A673 (cell line): ENCODE measurements at places on chromosomes 13 and 19.

GRCh38 chr19:7287722-7288121 is 6.5 kb downstream of the INSR start:
- H3K4me3 ChIP-seq, result no peak overlapping the region
- H3K4me1 ChIP-seq, result no peaks in the 10 kb centered on the region
- no peak for DNase-seq
- H3K27me3 ChIP-seq, result no peaks in the 10 kb centered on the region

- no peak for DNase-seq
- no peaks in the 10 kb centered on the region for H3K27me3 ChIP-seq
- no peak overlapping the region for H3K27ac ChIP-seq
- no peaks in the 10 kb centered on the region for H3K36me3 ChIP-seq
These were observed 38.1 kb upstream of the MED4 start for GRCh38 chr13:48132961-48133360.

DNA sequence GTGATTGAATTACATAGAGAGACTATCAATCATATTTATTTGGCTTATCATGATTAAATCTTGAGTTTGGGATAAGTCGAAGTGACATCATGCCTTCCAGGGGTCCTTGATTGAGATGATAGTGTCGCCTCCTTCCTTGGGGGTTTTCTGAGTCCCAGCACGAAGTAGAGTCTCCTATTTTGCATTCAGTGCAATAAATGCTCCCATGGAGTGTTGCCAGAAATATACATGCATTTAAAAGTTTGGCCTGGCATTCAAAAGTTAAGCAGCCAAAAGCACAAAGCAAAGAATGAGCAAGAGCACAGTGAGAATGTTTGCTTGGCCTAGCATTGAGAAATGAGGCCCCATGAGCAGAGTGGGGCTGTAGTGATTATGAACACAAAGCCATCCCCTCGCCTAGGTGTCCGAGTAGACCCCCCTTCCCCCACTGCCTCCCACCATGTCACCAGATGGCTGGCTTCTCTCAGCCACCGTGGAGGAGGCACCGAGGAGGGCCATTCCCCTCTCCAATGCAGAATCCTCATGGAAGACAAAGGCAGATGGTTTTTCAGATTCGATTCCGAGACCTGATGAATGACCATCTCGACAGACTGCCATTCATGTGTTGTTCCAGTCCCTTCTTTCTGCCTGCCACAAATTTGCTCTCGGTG is 58.8 kb upstream of the UBL3 start:
- DNase-seq, result peak; percentile 48
- no peaks in the 10 kb centered on the region for H3K36me3 ChIP-seq
- no peaks in the 10 kb centered on the region for H3K27me3 ChIP-seq
- peaks cover 5% of the 10 kb centered on the region for H3K4me1 ChIP-seq

GRCh38 chr19:2846180-2846894 is 5.1 kb downstream of the ZNF555 start:
- no peak overlapping the region for H3K4me3 ChIP-seq
- no peak for DNase-seq
- H3K27ac ChIP-seq, result no peak overlapping the region
- H3K27me3 ChIP-seq, result no peaks in the 10 kb centered on the region
- peaks cover 3% of the 10 kb centered on the region for H3K36me3 ChIP-seq
- H3K4me1 ChIP-seq, result no peaks in the 10 kb centered on the region

GRCh38 chr13:106205871-106206270 is 329.6 kb downstream of the EFNB2 start:
- H3K4me3 ChIP-seq, result no peak overlapping the region
- H3K27me3 ChIP-seq, result no peaks in the 10 kb centered on the region
- no peaks in the 10 kb centered on the region for H3K4me1 ChIP-seq

DNA sequence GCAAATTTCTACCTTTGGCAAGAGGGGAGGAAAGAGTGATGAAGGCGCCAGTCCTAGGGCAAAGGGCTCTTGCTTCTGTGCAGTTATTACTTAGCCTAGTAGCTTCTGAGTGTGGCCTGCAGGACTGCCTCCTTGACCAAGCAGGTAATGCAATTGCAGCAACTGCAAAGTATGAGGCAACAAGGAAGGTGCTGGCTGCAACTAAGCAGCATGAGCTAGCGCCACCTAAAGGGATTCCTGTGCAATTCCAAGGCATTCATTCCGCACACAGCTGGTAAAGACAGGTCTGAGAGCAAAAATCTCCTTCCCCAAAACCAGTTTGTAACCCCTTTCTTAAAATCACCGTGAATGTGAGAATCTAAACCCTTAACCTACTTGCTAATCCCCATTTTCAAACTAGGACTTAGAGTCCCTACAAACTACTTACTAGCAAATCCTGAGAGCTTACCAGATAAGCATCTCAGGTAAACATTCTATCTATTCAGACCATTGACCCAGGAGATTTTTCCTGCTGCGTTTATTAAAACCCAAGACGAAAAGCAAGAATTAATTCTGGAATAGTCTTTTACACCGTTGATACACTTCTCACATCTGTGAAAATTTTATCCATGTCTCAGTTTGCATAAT is 62.9 kb downstream of the DCT start:
- DNase-seq, result peak; percentile 71
- no peaks in the 10 kb centered on the region for H3K36me3 ChIP-seq
- no peaks in the 10 kb centered on the region for H3K27me3 ChIP-seq
- peaks cover 8% of the 10 kb centered on the region for H3K4me1 ChIP-seq
- no peak overlapping the region for H3K27ac ChIP-seq
- no peak overlapping the region for H3K4me3 ChIP-seq

GRCh38 chr13:73989244-73989843 is 144.9 kb downstream of the KLF12 start:
- H3K27ac ChIP-seq, result no peak overlapping the region
- H3K4me1 ChIP-seq, result peaks cover 13% of the 10 kb centered on the region
- no peaks in the 10 kb centered on the region for H3K27me3 ChIP-seq
- H3K36me3 ChIP-seq, result no peaks in the 10 kb centered on the region

DNA sequence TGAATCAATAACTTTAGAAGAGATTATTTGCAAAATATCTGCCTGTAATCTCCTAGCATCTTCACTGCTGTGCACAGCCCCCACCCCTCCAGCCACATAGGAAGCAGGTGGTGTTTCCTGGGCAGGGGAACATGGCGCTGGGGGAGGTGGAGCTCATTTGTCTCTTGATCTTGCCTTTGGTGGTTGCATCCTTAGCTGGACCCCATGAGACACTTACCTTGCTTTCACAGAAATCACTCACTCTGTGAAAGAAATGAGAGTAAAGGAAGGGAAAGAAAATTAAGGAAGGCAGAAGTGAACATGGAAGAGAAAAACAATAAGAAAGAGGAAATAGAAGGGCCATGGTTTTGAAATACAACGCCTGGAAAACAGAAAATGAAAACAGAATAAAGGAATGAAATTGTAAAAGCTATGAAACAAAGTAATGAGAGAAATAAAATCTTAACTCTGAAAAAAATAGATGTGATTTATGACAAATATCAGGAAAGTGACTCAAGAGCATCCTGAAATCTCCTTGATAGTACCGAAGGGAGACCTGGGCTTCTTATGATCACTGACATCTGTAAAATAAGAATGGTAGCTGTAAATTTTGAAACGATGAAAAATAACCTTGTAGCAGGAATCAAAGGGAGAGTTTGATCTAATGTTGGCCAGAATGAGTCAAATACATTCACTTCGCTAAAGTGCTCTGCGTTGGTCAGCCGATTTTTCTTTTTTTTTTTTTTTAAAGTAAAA is 17.2 kb upstream of the RNASEH2B start:
- no peaks in the 10 kb centered on the region for H3K36me3 ChIP-seq
- H3K27ac ChIP-seq, result no peak overlapping the region
- H3K4me3 ChIP-seq, result no peak overlapping the region
- DNase-seq, result no peak
- no peaks in the 10 kb centered on the region for H3K4me1 ChIP-seq

DNA sequence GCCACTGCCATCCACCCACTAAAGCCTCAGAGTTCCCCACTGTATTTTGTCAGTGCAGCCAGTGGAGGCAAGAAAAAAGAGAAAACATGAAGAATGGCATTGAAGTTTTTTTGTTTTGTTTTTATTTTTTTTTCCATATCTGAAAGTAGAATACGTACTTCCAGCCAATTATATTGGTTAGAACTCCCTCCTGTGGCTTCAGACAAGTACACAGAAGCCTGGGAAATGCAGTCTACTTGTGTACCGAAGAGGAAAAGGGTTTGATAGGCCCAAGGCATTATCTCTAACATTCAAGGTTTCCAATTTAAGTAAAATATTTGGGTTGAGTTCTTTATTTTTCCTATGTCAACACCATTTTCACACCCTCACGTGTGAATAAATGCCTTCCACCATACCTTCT is 696.2 kb upstream of the GPC6 start:
- no peaks in the 10 kb centered on the region for H3K4me1 ChIP-seq
- no peaks in the 10 kb centered on the region for H3K36me3 ChIP-seq
- H3K27ac ChIP-seq, result no peak overlapping the region
- no peaks in the 10 kb centered on the region for H3K27me3 ChIP-seq
- no peak overlapping the region for H3K4me3 ChIP-seq
- no peak for DNase-seq

GRCh38 chr19:10008184-10008765 is 2.0 kb downstream of the COL5A3 start:
- no peak overlapping the region for H3K4me3 ChIP-seq
- no peak for DNase-seq
- H3K36me3 ChIP-seq, result no peaks in the 10 kb centered on the region

- no peak overlapping the region for H3K27ac ChIP-seq
- H3K36me3 ChIP-seq, result no peaks in the 10 kb centered on the region
- H3K4me1 ChIP-seq, result no peaks in the 10 kb centered on the region
- DNase-seq, result no peak
These were observed 19.4 kb downstream of the CLDN10 start for GRCh38 chr13:95571941-95572340.

- H3K27me3 ChIP-seq, result no peaks in the 10 kb centered on the region
- no peak for DNase-seq
- H3K4me1 ChIP-seq, result peaks cover 8% of the 10 kb centered on the region
- no peak overlapping the region for H3K27ac ChIP-seq
- H3K4me3 ChIP-seq, result no peak overlapping the region
These were observed 47.4 kb downstream of the SMAD9 start for GRCh38 chr13:36872621-36873020.

DNA sequence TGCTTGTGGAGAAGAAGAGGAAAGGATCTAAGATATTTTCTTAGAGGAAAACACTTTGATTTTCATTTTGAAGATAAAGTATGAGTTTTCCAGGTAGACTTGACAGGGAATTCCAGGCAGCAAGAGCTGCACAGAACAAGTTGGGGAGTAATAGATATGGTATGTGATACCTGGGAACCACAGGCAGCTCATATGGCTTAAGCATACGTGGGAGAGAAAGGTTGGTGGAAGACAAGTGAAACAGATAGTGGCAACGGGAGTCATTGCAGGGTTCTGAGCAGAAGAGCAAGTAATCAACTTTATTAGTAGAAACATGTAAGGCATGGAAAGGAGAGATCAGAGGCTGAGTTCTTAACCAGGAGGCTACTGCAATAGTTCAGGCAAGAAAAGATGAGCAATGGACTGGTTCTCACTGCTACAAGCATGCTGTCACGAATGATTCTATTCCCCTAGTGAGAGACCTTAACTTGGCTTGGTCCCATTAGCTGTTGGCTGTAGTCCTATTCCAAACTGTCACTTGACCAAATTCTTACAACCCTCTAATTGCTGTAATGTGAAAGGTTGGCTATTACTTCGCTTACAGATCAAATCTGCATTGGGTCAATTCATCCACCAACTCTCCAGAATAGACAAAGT is 217.9 kb downstream of the VWA8 start:
- no peak overlapping the region for H3K4me3 ChIP-seq
- no peaks in the 10 kb centered on the region for H3K27me3 ChIP-seq
- no peaks in the 10 kb centered on the region for H3K4me1 ChIP-seq

DNA sequence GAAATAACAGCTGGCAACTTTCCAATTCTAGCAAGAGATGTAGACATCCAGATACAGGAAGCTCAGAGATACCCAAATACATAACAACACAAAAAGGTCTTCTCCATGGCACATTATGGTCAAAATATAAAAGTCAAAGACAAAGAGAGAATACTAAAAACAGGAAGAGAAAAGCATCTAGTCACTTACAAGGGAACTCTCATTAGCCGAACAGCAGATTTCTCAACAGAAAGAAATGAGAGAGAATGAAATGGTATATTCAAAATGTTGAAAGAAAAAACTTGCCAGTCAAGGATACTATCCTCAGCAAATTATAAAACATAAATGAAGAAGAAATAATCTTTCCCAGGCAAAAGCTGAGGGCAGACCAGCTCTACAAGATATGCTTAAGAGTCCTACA is 12.4 kb downstream of the ZNF780A start:
- no peak overlapping the region for H3K4me3 ChIP-seq
- no peak for DNase-seq
- H3K36me3 ChIP-seq, result peaks cover 86% of the 10 kb centered on the region

GRCh38 chr19:31783592-31783991 is 434.4 kb upstream of the TSHZ3 start:
- no peak overlapping the region for H3K27ac ChIP-seq
- H3K4me3 ChIP-seq, result no peak overlapping the region
- H3K36me3 ChIP-seq, result no peaks in the 10 kb centered on the region
- no peak for DNase-seq
- no peaks in the 10 kb centered on the region for H3K4me1 ChIP-seq

DNA sequence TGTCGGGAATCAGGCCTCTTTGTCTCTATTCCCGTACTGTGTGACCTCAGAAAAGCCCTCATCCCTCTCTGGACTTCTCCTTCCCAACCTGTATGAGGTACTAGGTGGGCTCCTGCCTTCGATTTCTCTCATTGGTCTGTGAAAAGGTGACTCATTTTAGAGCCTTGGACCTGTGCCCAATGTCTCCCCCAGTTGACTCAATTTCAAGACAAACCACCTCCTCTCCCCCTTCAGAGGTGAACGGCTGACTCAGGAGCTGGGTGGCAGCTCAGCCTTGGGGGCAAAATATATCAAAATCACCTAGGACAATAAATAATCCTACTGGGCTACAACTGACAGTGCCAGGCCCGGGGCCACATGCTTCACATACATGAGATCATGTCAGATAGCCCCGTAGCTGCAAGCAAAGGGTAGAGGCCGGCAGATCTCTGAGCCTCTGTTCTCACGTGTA is 630 bp downstream of the COQ8B start:
- H3K27me3 ChIP-seq, result no peaks in the 10 kb centered on the region
- H3K4me3 ChIP-seq, result peak overlapping the region; percentile 68
- H3K36me3 ChIP-seq, result peaks cover 3% of the 10 kb centered on the region
- H3K27ac ChIP-seq, result peak overlapping the region; percentile 80
- peaks cover 39% of the 10 kb centered on the region for H3K4me1 ChIP-seq

DNA sequence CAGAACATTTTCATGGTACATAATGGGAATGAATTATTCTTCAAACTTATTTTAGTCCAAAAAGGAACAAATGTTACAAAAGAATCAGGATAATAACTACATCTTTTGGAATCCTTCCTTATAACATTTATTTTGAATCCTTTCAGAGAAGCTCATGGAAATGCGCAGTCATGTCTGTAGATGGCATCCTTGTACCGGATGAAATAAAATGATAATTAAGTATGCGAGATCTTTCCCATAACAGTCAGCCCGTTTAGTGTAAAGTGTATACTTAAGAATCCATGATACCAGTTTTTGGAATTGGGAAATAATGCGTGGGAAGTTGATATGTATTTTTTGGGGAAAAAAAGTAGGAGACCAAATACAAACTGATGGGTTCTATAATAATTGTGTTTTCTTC is 418.8 kb downstream of the GPC5 start:
- H3K27me3 ChIP-seq, result no peaks in the 10 kb centered on the region
- peaks cover 19% of the 10 kb centered on the region for H3K4me1 ChIP-seq
- H3K36me3 ChIP-seq, result no peaks in the 10 kb centered on the region
- peak; percentile 65 for DNase-seq

- no peak overlapping the region for H3K4me3 ChIP-seq
- peaks cover 13% of the 10 kb centered on the region for H3K4me1 ChIP-seq
- peak overlapping the region; percentile 53 for H3K27ac ChIP-seq
- DNase-seq, result peak; percentile 74
- H3K27me3 ChIP-seq, result no peaks in the 10 kb centered on the region
These were observed 126.8 kb upstream of the CACNA1A start for GRCh38 chr19:13633109-13633508.

- no peaks in the 10 kb centered on the region for H3K4me1 ChIP-seq
- DNase-seq, result peak; percentile 86
- H3K4me3 ChIP-seq, result no peak overlapping the region
- no peaks in the 10 kb centered on the region for H3K36me3 ChIP-seq
These were observed 11.7 kb downstream of the NTN5 start for GRCh38 chr19:48660852-48661710.
